ENCODE measurements at places on chromosomes 2 and 18.

DNA sequence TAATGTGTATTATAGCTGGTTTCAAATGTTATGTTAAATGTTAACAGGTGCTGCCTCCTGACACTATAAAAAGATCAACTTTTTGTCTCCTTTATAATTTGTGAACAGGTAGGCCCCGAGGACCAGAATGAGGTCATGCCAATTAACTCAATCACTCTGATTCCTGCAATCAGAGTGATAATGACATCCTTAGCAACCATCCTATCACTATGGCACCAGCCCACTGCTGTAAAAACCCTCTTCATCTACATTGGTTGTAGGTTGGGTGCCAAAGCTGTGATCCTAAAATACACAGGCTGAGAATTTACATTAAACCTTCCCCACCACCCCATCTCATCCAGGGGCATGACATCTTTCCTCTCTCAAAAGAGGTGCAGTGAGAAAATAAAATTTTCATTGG, 103.5 kb downstream of the CPO start:
- no peak for DNase-seq

GRCh38 chr2:14773696-14774095, 141.2 kb downstream of the LRATD1 start:
- no peak for DNase-seq

DNA sequence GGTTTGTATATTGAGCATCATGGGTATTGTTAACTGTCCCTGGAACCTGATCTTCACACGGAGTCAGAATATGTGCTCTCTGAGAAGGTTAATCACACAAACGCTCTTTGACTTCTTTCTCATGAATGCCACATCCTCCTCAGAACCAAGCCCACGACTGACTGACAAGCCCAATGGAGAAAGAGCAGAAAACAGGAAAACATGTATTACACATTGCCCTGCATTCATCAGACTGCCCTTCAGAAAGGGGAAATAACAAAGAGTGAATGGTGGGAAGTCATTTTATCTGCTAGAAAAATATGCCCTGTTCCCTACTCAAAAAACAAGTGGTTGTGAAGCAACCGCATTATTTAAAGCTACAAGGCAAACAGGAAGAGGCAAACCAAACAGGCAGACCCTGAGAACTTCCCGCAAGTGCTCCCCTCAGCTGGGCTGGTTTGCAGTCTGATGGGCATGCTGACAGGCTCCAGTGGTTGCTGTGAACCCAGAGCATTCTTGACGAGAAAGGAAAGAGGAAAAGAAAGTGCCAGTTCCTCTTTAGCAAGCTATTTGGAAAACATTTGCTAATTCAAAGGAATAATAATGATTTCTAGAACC, 172.9 kb upstream of the SETBP1 start:
- DNase-seq, result no peak

DNA sequence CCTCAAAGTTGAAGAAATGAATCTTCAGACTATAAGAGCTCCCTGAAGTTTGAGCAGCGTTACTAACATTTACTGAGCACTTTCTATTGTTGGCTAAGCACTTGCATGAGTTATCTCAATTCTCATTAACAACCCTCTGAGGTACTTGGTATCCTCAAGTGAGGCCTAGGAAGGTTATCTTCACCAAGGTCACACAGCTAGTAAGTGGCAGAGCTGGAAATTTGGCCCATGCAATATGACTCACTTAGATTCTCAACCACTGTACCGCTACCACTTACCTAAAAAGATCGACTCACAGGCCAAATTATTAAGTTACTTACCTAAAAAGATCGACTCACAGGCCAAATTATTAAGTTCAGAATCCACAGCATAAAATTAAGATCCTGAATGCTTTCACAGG, 8.7 kb upstream of the METAP1D start:
- no peak for DNase-seq

- no peak for DNase-seq
Observed at GRCh38 chr2:134238371-134238770, 15.5 kb upstream of the MGAT5 start.

DNA sequence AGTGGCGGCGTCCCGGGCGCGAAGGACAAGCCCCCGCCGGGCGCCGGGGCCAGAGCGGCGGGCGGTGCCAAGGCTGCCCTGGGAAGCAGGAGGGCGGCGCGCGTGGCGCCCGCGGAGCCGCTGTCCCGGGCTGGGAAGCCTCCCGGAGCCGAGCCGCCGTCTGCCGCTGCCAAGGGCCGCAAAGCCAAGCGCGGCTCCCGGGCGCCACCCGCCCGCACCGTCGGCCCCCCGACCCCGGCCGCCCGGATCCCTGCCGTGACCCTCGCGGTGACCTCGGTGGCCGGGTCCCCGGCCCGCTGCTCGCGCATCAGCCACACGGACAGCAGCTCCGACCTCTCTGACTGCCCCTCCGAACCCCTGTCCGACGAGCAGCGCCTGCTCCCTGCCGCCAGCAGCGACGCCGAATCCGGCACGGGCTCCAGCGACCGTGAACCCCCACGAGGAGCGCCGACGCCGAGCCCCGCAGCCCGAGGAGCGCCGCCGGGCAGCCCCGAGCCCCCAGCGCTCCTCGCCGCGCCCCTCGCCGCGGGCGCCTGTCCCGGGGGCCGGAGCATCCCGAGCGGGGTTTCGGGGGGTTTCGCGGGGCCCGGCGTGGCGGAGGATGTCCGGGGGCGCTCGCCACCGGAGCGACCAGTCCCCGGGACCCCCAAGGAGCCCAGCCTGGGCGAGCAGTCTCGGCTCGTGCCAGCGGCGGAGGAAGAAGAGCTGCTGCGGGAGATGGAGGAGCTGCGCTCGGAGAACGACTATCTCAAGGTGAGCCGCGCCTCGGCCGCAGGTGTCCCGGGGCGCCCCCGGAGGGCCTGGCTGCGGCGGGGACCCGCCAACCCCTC, 820 bp downstream of the MTCL1 start:
- DNase-seq, result peak; percentile 36

DNA sequence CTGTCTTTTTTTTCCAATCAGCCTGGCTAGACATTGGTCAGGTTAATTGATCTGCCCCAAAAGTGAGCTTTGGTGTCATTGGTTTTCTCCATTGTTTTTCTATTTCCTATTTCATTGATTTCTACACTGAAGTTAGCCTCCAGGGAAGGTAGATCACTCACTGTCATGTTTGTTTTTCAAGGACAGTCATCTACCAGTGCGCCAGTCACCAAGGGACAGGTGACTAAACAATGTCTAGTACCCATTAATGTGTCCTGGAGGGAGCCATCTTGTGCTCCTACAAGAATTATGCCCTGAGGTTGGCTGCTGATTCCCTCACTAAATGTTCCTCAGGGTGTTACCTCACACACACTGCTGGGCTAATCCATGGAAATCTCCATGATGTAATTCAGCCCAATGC, 17.6 kb upstream of the USP40 start:
- no peak for DNase-seq

DNA sequence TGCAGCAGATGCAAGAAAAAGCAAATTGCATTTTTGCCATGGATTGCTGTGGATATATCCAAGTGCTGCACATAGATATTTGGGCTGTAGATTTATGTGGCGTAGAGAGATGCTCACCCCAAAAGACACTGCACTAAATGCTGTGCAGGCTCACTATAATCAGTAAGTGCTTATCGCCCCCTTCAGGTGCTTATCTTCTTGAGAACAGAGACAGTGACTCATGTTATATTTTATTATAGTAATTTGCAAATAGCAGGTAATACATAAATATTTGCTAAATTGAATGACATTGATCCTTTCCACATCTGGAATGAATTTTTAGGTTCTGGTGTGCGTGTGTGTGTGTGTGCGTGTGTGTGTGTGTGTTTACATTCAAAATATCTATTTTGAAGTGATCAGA, 36.8 kb upstream of the PLEKHM3 start:
- DNase-seq, result peak; percentile 7

- DNase-seq, result peak; percentile 86
Observed at GRCh38 chr18:48813833-48814489, 136.8 kb downstream of the SMAD7 start.

DNA sequence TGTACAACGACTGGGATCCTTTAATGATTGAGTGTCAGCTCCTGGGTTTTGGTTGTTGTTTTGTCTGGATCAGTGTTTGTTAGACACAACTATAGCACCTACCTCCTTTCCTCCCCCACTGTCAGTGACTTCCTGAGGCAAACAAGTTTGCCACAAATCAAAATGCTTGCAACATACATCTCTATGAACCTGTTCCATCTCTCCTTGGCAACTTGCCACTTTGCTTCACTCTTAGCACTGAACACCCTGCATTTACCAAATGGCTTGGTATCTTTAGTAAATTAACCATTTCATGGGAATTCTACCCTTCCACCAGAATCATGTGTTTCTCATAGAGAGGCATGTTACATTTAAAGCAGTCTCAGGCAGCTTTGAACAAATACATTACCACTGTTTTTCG, 301.1 kb upstream of the TANK start:
- DNase-seq, result no peak

DNA sequence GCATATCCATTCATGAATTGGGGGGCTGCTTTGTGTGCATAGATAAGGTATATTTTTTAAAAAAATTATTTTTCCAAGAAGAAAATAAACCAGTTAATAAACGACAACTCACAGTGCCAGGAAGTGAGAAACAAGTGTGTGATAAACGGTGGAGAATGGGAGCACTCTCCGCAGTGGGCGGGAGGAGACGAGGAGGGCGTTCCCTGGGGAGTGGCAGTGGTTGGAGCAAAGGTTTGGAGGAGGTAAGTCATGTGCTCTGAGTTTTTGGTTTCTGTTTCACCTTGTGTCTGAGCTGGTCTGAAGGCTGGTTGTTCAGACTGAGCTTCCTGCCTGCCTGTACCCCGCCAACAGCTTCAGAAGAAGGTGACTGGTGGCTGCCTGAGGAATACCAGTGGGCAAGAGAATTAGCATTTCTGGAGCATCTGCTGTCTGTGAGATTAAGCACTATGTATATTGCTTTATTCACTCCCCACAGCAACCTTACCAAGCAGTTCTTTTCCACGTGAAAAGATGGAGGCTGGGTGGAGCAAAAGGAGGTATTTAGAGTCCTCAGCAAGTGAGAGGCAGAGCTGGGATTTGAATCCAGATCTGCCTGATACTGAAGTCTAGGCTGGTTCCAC, 27.0 kb upstream of the CASP8 start:
- DNase-seq, result peak; percentile 90

DNA sequence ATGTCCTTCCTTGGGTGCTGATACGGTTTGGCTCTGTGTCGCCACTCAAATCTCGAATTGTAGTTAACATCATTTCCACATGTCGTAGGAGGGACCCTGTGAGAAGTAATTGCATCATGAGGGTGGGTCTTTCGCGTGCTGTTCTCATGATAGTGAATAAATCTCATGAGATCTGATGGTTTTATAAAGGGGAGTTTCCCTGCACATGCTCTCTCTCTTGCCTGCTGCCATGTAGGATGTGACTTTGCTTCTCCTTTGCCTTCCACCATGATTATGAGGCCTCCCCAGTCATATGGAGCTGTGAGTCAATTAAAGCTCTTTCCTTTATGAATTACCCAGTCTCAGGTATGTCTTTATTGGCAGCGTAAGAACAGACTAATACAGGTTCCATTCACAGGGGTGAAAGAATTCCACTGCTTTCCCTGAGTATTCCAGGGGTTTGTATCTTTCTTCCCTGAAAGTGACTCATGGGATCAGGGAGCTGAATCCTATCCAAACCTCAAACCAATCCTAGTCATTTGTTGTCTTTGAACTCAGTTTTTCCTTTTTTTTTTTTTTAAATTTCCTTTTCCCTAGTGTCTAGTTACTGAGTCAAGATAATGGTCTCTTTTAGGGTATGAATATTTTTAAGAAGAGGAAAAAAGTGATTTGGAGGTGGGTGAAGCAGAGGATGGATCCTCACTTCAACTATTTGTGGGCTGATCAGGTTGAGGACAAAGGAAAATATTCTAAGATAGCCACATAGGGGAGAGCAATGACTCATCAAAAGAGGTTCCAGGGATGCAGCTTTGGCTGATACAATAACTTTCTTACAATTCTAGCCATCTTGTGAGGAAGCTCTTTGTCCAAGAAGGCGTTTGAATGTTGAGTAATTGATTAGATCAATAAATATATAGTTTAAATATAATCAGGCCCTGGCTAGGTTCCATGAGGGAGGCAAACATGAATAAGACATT, 19.5 kb upstream of the KCNE4 start:
- no peak for DNase-seq

DNA sequence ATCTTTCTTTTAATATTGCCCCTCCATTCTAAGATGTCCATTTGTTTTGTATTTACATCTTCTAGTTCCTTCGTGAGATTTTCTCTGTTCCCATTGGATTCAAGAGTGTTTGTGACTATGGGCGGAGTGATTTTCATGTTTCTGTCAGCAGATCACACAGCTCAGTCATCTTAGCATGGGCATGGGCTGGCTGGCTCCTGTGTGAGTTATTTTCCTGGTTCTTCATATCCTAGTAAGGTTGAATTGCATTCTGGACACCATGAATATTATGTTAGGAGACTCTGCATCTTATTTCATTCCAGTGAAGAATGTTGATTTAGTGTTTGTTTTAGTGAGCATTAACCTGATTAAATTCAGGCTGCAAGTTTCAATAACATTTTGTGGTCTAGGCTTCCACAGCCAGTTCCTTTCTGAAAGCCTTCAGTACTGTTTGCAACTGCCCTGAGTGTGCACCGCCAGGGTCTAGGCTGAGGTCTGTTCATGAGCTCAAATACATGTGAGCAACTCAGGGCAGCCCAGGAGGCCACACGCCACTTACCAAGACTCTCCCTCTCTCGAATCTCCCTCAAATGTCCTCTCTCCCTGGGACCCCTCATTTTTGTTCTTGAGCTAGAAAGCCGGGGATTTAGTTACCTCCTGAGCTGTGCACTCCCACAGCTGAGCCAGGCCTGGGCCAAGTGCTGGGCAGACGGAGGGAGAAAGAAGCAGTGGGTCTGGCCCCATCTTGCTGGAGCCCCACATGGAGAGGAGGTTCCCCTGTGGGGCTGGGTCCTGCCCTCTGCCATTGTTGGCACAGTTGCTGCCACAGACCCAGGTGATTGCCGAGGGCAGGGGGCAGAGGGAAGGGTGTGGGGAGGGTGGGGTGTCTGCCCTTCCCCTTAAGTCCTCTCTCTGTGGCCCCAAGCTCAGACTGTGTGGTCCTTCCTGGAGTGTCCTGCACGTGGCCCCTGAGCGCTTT, 145.9 kb downstream of the RTP5 start:
- no peak for DNase-seq

DNA sequence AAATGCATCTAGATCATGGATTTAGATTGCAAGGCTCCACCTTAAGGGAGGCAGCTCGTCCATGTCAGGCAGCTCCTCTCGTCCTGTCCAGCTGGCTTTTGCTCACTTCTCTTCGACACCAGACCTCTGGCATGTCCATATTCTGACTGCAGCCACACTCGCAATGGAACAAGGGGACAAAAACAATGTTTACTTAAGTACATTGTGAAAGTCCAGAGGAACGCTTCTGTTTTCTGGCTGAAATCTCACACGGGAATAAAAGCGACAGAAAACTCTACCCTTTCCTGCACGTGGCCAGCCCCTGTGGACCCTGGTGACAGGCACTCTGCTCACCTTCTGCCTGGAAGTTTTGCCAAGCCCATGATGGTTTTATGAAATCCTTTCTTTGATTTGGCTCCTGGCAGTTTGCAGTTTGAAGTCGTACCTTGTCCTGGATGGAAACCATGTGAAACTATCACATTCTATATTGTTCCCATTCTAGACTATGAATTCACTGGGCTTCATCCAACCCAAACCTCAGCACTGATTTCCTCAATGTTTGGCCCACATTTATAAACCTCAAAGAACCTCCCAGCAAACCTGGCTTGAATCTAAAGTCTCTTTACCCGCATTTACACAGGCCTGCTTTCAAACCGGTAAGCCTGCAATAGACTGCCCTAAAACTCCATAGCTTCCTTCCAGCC, 134.3 kb upstream of the PIEZO2 start:
- no peak for DNase-seq

- no peak for DNase-seq
Observed at GRCh38 chr18:3260995-3261372, 949 bp upstream of the MYL12B start.

- DNase-seq, result no peak
Observed at GRCh38 chr2:71067567-71068217, 756 bp upstream of the NAGK start.

Measured in CD4-positive, alpha-beta memory T cell (primary cell).